Amniotic epithelial cell (primary cell): ENCODE measurements at places on chromosomes 5 and 9.

GRCh38 chr9:78030296-78030552 lies 1.4 kb downstream of the GNAQ start:
- DNase-seq = no peak

DNA sequence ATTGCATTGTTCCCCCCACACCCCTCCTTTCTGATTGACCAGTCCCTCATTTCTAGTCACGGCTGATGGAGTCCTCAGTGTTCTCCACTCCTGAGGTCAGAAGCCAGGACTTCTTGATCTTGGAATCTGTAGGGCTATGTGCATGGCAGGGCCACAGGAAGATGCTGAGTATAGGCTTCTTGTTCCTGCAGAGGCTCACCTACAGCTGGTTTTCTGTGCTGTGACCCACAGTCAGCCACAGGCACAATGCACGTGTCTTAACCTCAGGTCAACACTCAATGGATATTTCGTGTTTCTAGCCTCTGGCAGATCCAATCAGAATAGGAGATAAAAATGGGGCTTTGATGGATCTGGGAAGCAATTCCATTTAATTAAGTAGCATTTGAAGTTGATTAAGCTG lies 14.3 kb upstream of the CXCL14 start:
- DNase-seq = no peak

GRCh38 chr9:96086936-96087571 lies 211.6 kb downstream of the ERCC6L2 start:
- no peak for DNase-seq

DNA sequence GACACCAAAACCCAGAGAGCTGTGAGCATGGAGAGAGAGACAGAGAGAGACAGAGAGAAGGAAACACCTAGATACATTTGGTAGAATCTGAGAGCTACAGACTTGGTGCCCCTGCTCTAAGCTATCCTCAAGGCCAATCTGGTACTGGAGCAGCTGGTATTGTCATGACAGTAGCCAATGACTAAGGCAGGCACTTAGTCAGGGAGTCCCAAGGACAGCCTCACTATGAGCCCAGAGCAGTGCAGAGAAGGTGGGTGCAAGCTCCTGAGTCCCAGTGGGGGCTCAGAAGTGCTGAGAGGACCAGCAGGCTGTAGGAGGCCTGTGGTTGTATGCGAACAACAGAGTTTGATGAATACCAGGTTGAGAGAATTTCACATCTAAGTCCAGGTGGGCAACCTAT lies 300.4 kb upstream of the ZNF608 start:
- DNase-seq = no peak

DNA sequence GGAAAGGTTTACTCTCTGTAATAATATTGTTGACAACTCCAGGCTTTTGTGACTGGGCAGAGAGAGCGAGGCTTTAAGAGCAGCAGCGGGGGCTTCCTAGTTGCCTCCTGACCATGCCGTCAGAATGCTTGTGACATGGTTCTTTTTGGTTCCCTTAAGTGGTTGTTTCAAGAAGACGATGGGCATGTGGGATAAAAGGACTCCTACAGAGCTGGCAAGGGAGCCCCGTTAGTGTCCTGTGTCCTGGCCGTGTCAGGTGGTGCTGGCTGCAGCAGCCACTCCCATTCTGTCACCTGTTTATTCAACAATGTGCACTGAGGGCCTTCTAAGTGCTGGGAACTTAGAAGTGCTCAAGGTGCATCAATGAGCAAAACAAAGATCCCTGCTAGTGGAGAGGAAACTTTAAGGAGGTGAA lies 19.7 kb downstream of the LCP2 start:
- no peak for DNase-seq

GRCh38 chr5:40733879-40734563 lies 21.7 kb downstream of the TTC33 start:
- no peak for DNase-seq

DNA sequence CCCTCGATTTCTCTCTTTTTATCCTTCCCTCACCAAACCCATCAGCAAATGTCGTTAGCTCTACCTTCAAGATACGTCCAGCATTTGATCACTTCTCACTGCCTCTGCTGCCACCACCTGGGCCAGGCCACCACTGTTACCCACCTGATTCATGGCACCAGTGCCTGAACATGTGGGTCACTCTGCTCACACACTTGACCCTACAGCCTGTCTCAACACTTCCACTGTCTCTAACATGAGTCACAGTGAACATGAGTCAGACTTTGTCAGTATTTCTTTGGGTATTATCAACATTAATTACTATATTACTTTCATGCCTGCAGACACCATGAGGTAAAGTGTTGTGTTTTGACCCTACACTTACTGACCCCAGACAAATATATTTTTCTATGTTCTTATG lies 19.6 kb downstream of the SLC24A2 start:
- no peak for DNase-seq

DNA sequence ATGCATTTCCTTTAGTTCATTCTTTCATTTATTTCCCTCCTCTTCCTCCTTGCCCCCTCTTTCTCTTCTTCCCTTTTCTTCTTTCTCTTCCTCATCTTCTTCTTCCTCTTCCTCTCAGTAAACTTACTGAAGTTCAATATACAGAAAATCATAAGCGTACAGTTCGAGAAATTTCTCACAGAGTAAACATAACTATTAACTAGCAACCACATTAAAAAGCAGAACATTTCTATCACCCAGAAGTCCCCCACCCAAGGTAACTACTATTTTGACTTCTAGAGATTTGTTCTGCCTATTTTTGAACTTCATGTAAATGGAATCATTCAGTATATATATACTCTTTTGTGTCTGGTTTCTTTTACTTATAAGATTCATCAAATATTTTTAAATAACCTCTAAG lies 48.2 kb downstream of the TNFAIP8 start:
- no peak for DNase-seq

- no peak for DNase-seq
These were observed 43.8 kb upstream of the FCN1 start for GRCh38 chr9:134961331-134962064.

DNA sequence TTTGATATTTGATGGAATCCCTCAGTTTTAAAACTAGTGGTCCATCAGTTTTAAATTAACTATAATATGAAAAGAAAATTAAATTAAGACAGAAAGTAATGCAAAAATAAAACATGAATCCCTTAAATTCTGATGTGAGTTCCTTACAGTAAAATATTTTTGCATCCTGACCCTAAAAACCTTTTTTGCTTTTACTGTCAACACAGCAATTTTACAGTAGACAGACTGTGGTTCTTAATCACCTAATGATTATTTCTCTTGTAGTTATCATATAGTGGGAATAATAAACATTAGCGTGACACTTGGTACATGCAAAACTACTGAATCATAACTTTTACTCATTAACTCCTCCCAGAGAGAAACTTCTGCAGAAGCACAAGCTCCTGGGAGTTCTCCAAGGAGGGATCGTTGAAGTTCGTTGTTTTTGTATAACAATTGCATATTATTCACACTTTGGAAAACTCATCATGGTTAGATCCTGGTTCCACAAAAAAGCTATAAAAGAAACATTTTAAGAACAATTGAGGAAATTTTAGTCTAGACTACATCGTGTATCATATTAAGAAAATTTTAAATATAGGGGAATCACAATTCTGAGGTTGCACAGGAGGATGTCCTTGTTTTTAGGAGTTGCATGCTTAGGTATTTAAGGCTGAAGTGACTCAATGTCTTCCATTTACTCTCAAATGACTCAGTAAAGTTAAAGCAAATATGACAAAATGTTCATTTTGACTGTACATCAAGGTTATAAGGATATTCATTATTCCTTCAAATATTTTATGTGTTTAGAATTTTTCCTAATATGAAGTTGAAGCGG lies 88.2 kb upstream of the NIPAL4 start:
- DNase-seq = peak; percentile 74

DNA sequence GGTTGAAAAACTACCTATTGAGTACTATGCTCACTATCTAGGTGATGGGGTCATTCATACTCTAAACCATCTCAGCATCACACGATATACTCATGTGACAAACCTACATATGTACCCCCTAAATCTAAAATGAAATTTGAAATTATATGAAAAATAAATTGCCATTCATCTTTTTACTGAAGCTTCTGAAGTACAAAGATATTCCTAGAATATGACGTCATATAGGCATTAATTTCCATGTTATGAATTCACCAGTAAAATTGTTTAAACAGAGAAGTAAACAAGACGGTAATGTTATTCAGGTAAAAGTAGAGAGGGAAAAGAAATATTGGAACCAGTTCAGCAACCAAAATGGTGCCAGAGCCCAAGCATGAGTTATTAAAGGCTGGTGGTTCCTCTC lies 173.0 kb downstream of the MRPS30 start:
- DNase-seq = no peak

DNA sequence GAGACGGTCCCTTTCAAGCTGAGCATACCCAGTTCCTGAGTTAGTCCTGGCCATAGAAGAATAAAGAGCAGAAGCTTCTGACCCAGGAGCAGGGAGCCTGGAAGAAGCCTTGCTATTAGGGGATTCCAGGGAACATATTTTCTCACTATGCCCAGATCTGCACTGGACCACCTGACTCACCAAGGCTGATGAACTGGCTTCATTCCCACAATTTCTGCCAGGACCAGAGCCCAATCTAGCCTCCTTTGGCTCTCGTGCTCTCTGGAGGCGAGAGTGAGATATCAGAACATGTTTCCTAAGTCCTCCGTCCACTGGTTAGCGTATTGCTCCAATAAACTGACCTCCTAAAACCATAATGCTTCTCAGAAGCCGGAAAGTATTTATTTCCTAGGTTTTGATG lies 9.9 kb downstream of the GABBR2 start:
- DNase-seq = no peak

DNA sequence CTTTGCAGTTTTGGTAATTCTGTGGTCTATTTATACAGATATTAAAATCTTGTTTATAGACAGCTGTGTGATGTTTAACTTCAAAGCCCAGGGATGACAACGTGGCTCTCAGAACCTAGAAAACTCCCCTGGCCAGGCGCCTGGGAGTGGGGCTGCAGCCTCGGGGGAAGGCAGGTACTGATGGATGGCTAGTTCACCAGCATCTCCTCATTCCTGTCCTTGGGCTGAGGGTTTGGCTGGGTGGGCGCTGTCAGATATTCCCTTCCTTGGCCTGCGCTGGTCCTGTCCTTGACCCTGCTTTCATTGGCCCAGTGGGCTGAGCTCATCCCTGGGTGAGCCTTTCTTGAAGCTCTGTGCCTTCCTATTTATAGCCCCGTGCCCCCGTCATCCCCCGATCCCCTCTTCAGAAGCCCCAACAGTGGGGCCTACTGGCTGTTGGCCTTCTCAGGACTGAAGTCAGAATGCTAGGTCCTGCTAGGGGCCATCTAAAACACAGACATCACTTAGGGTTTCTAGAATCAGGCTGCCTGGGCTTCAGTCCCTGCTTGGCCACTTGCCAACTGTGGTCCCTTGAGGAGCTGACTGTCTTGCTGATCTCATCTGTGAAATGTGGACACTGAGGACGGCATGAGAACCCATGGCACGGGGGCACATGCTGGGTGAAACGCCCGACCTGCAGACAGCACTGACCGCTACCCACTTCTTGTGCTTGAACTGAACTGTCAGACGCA lies 20.9 kb downstream of the SH3GLB2 start:
- DNase-seq = no peak

- no peak for DNase-seq
These were observed 1640.3 kb upstream of the C9orf72 start for GRCh38 chr9:29213417-29214153.
